ENCODE measurements at places on chromosomes 2 and 18.
A peak's percentile ranks its signal among the peaks of the same experiment; 100 is the strongest.

- DNase-seq, result no peak
Observed at GRCh38 chr18:60047556-60047955, 147.8 kb downstream of the PMAIP1 start.

GRCh38 chr18:52903857-52904256, 563.9 kb downstream of the DCC start:
- peak; percentile 65 for DNase-seq

DNA sequence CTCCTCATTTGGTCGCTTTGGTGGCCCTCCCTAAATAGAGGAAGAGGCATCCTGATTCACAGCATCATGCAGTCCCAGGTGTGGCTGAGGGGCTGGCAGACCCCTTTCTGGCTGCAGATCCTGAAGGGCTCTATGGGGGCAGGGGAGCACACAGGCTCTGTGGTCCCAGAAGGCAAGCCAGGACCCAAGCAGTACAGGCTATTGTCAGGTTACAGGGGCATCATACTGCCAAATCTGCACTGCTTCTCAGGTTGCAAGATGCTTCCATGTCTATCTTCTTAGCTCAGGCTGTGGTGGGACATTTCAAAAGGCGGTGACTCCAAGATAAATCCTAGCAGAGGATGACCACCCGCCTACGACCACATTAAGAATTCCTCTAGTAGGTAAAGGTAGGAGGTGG, 54.3 kb downstream of the TTC32 start:
- no peak for DNase-seq

- no peak for DNase-seq
Observed at GRCh38 chr2:221553333-221553732, 18.8 kb downstream of the EPHA4 start.

DNA sequence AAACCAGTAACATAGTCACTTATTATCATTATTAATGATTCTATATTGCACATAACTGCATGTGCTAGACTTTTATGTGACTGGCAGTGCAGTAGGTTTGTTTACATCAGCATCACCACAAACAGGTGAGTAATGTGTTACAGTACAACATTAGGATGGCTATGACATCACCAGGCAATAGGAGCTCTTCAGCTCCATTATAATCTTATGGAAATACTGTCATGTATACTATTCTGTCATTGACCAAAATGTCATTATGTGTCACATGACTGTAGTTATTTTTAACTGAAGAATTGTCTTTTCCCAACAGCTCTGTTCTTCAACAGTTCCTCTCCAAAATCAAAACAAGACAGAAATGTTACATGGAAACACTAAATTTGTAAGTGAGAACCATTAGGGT, 96.3 kb downstream of the C18orf54 start:
- no peak for DNase-seq

- DNase-seq, result no peak
Observed at GRCh38 chr2:149033716-149034115, 4.8 kb upstream of the LYPD6B start.

GRCh38 chr18:77526962-77527361, 277.3 kb downstream of the GALR1 start:
- no peak for DNase-seq

DNA sequence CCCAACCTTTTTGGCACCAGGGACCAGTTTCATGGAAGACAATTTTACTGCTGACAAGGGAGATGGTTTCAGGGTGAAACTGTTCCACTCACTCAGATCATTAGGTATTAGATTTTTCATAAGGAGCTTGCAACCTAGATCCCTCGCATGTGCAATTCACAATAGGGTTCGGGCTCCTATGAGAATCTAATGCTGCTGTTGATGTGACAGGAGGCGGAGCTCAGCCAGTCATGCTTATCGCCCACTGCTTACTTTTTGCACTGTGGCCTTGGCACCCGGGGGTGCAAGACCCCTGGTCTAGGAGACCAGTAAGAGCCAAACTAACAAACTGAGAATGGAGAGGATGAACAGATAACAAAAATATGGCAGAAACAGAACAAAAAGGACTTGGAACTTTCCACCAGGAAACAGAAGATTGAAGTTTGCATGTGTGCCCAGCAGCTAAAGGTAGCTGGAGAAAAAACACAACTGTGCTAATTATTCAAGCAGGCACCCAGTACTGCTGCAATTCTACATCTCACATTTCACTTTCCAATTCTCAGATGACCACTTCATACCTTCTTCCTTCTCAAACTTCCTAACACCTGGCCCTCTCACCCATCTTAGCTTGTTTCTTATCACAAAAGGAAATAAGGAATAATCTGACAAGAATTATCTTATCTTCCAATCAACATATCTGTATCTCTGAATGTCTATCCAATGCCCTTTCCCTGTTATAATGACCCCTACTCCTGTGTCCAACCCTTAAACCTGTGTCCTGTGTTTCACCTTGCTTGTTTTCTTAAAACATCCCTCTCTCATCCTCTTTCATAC, 24.8 kb downstream of the SP3 start:
- no peak for DNase-seq

DNA sequence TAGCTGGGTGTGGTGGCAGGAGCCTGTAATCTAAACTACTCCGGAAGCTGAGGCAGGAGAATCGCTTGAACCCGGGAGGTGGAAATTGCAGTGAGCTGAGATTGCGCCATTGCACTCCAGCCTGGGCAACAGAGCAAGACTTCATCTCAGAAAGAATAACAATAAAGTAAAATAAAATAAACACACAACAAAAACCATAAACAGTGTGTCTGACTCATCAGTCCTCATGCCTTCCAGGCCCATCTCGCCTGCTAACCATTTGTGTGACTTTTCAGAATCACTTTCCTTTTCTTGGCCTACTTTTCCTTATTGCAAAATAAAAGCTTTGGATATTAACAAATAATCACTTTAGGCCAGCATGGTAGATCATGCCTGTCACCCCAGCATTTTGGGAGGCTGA, 42.0 kb upstream of the ASXL2 start:
- DNase-seq, result no peak

GRCh38 chr2:142892715-142893114, 15.3 kb downstream of the KYNU start:
- no peak for DNase-seq

GRCh38 chr2:184879671-184880070, 281.3 kb downstream of the ZNF804A start:
- DNase-seq, result no peak

GRCh38 chr18:22974707-22975106, 41.6 kb downstream of the RBBP8 start:
- no peak for DNase-seq

GRCh38 chr18:72378016-72378415, 166.1 kb downstream of the CBLN2 start:
- DNase-seq, result no peak

DNA sequence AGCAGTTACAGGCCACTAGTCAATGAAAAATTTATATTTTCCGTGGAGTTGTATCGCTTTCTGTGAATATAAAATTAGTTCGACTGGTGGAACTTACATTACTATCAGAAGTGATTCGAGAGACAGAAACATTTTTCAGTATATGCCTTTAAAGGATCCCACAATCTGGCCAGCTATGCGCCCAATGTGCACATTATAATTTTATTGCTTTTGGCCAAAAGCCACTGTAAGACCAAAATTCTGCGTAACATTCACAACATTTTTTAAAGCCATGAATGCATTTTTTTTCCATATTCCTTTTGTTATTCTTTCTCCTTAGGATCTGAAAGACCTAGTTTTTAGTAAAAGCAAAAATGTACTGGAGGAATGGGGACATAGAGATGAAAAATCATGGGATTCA, 131.0 kb upstream of the CHAC2 start:
- DNase-seq, result no peak

GRCh38 chr2:32502941-32503340, 124.9 kb upstream of the TTC27 start:
- no peak for DNase-seq

DNA sequence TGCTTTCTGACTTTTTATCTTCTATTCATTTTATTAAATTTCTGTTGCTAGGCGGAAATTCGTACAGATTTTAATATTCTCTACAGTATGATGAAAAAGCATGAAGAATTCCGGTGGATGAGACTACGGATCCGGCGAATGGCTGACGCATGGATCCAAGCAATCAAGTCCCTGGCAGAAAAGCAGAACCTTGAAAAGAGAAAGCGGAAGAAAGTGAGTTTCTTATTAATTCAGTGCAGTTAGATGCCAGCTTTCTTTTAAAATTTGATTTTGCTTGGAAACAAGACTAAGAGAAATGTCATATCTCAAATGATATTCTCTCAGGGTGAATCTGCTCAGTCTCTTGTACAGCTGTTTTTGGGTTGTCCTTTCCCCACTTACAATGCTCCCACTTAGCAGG, 84.3 kb downstream of the MGAT5 start:
- DNase-seq, result no peak

- no peak for DNase-seq
Observed at GRCh38 chr2:144986691-144987090, 466.8 kb upstream of the ZEB2 start.

- DNase-seq, result peak; percentile 21
Observed at GRCh38 chr2:26816893-26817292, 31.0 kb downstream of the CENPA start.

DNA sequence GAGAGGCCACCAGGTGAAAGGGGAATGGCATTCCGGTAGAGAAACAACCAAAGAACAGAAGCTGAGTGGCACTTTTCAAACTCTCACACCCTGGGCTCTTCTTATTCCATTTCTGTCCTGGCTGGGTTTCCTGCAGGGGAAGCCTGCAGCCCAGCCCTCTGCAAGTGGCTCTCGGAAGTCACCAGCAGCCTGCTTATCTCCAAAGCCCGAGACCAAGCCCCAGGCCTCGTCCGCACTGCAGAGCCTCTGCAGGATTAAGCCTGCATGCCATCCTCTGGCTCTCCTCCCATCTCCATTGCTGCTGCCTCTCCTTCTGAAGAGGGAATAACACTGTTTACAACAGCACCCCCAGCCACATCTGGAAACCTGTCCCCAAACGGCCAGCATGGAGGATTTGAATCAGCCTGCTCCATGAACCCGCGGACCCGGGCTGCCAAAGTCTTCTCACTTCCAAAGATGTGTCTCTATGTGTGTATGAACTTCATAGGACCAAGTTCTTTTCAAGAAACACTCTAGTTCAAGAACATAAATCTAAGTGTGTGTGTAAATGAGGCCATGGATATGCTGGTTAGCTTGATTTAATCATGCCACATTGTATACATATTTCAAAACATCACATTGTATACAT, 54.2 kb downstream of the DIPK1C start:
- no peak for DNase-seq

GRCh38 chr2:163887182-163887581, 151.4 kb upstream of the FIGN start:
- no peak for DNase-seq

All from HT-29 (cell line).